ENCODE measurements at places on chromosomes 11 and 22.

DNA sequence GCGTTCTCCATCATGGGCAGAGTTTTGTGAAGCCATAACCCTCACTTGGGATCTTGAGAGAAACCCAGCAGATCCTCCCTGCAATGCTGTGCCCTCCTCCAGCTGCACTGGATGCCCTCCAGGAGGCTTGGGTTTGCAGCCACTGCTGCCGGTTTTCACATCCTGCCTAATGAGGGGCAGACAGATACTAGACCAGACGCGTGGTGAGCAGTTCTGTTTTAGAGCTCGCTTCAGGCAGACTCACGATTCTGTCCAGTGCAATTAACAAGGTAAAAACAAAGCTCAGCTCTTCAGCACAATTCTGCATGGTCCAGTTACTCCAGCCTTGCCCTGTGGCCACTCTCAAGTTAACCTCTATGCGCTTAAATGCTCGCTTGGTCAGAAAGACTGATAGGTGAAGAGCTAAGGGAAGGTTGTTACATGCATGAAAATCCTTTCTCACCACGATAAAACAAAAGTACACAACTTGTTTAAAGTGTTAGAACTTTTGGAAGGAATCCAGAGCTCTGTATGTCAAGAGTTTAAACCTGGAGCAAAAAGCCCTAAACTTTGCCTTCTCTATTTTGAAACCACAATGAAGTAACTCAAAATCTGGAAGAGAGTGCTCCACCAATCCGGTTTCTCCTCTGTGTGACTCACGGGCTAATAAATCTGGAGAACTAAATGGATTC, 292.3 kb upstream of the FAT3 start:
- peak; percentile 65 for DNase-seq

- no peak for DNase-seq
These were observed at the start of gene TPH1 for GRCh38 chr11:18046116-18046777. TPH1 (minus strand) TSS chr11:18046269; CDS start chr11:18040762, 5,507 bp downstream.

GRCh38 chr22:26322179-26322905, 106.7 kb upstream of the ASPHD2 start:
- peak; percentile 93 for DNase-seq

GRCh38 chr11:85582111-85582510, 45.0 kb downstream of the DLG2 start:
- no peak for DNase-seq

- no peak for DNase-seq
These were observed 301.7 kb downstream of the BRD1 start for GRCh38 chr22:49525801-49526535.

- no peak for DNase-seq
These were observed 21.1 kb downstream of the MMP20 start for GRCh38 chr11:102604011-102604410.

- no peak for DNase-seq
These were observed 761 bp upstream of the NXF1 start for GRCh38 chr11:62805961-62806441.

- no peak for DNase-seq
These were observed 21.5 kb upstream of the SCARF2 start for GRCh38 chr22:20459152-20459542.

DNA sequence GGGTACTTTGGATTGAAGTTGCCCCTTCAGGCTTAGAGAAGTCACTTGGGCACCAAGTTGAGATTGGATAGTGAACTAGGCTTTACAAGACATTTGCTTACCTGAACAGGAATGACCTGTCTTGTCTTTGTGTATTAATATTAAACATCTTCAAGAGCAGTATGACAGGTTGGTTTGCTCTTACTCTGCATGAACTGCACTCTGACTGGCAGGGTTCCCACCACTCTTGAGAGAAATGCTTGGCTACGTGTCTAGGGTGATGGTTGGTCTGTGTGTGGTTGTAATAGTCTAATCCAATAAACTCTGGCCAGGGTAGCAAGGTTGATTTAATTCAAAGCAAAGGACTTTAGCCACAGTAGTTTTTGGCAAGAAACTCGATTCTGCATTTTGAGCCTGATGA, 20.1 kb upstream of the SPTBN2 start:
- DNase-seq: no peak

DNA sequence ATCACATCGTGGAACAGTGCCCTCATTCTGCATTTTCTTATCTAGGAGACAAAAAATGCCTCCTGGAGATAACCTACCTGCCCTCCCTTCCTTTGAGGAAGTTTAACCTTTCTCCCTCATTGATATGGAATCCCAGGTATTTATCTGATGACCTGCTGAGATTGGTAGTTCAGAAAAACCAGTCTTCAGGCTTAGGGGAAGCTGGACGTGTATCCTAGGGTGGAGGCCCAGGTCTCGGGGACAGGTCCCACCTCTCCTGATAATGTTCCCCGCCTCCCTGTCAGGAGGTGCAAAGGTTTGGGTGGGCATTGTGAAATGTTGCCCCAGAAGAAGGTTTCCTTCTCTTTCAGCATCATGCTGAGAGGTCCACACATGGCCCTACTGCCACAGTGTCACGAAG, 186.9 kb upstream of the NAV2 start:
- no peak for DNase-seq

DNA sequence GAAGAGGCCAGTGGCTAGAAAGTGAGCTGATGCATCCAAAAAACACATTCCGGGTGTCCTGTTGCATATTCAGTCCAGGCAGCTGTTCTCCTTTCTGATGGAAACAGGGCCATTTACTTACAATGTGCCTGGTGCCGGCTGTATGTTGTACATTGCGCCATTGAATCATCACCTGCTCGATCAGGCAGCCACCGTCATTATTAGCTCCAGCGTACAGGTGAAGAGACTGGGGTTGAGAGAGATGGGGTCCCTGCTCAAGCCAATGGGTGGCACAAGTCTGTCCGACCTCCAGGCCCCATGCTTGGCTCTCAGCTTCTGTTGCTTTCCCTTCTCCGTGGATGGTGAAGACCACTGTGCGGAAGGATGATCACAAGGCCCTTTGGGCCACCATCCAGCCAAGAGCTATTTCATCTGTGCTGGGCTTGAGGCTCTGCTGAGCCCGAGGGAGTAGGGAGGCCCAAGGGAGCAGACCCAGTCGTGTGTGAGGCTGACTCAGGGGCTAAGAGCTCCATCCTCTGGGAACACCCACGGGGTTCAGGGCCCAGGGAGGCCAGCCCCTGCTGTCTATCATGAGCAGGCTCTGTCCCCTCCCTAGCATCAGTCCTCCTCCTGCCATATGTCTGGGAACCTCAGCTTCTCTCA, 20.7 kb upstream of the EMID1 start:
- no peak for DNase-seq

GRCh38 chr11:68160100-68160695, 39.0 kb upstream of the CHKA start:
- DNase-seq: no peak

Data from HFF-Myc (cell line).